ENCODE measurements at places on chromosomes 2 and 18. TPM values are rescaled to one million over a fixed set of nuclear protein-coding genes. Genes with fewer than 3 reads are reported as not detected.

The DYNAP gene
- total RNA-seq: not detected

The IL1F10 gene
- total RNA-seq: not detected

The EPG5 gene
- 58.5 TPM for total RNA-seq

The C1QL2 gene
- total RNA-seq: not detected

The AGXT gene
- total RNA-seq: not detected

The PTCD3 gene
- 63.3 TPM for total RNA-seq

The FOXD4L1 gene
- total RNA-seq: 0.19 TPM

The IL36RN gene
- under 0.01 TPM for total RNA-seq

The KIF5C gene
- total RNA-seq: 0.38 TPM

The POTEJ gene
- total RNA-seq: not detected

The UGT1A9 gene
- under 0.01 TPM for total RNA-seq

The OR6B2 gene
- total RNA-seq: not detected

The SOX11 gene
- under 0.01 TPM for total RNA-seq

The ACVR1C gene
- total RNA-seq: 0.85 TPM

The APCDD1 gene
- total RNA-seq: 0.19 TPM

The COBLL1 gene
- total RNA-seq: 20.9 TPM

The ATP6V1B1 gene
- 0.38 TPM for total RNA-seq

The ZNF385B gene
- not detected for total RNA-seq

The SMCHD1 gene
- total RNA-seq: 72.9 TPM

The SLC4A3 gene
- total RNA-seq: 4.2 TPM

The LNPK gene
- 55.2 TPM for total RNA-seq

The FBXO36 gene
- total RNA-seq: 1.5 TPM

The DSG3 gene
- total RNA-seq: under 0.01 TPM

All from regular cardiac myocyte (primary cell).